Neural progenitor cell (in vitro differentiated cells): ENCODE measurements at places on chromosomes 4 and X. TPM values are rescaled to one million over a fixed set of nuclear protein-coding genes. Genes with fewer than 3 reads are reported as not detected.

GRCh38 chr4:156596026-156596425 is 375.6 kb downstream of the PDGFC start:
- DNase-seq, result no peak

DNA sequence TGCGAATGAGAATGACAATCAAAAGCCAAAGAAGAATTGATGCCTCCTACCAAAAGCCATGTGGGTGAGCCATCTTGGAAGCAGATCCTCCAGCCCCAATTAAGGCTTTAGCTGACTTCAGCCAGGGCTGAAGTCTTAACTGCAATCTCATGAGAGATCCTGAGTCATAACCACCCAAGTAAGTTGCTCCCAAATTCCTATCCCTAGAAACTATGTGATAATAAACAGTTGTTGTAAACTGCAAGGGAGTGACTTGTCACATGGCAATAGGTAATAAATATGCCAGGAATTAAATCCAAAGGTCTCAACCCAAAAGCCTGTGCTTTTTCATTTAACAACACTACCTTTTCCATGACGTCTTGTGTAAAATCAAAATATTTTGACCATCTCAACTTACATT is 154.2 kb upstream of the TBL1X start:
- DNase-seq, result no peak

Gene ANTXR2
- total RNA-seq, result 28.3 and 28.8 TPM in 2 replicates

Gene DMD
- 27.1 and 30.6 TPM in 2 replicates for total RNA-seq

Gene SPARCL1
- 0.43 TPM in 1 of 2 replicates, not detected in the other for total RNA-seq

Gene NIPAL1
- 0.84 and 1.2 TPM in 2 replicates for total RNA-seq
